ENCODE measurements at places on chromosomes 7 and 10.

GRCh38 chr10:120392671-120393079 lies 64.4 kb upstream of the PLPP4 start:
- DNase-seq = no peak

DNA sequence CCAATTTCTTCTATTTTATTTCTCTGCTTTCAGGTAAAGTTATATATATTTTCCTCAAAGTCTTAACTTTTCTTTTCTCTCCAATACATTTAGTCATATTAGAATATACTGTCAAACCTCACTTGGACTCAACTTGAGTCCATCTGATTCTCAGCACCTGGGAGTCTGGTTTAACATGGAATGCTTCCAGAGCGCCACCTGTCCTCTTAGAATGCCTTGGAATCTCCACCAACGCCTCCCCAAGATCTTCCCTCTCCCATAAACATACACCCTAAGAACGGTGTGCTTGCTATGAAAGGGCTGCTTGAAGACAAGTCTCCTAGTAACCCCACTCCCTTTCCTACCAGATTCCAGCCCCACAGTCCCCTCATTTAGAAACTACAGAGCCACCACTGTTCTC lies 229.1 kb upstream of the MKLN1 start:
- DNase-seq = no peak

GRCh38 chr7:27606270-27607209 lies 56.1 kb downstream of the HIBADH start:
- no peak for DNase-seq

- DNase-seq = no peak
These were observed 16.5 kb downstream of the ADCY1 start for GRCh38 chr7:45590679-45591057.

GRCh38 chr7:44853391-44853790 lies 5.5 kb upstream of the H2AZ2 start:
- no peak for DNase-seq

- no peak for DNase-seq
These were observed 153.6 kb downstream of the FGFR2 start for GRCh38 chr10:121444520-121445165.

DNA sequence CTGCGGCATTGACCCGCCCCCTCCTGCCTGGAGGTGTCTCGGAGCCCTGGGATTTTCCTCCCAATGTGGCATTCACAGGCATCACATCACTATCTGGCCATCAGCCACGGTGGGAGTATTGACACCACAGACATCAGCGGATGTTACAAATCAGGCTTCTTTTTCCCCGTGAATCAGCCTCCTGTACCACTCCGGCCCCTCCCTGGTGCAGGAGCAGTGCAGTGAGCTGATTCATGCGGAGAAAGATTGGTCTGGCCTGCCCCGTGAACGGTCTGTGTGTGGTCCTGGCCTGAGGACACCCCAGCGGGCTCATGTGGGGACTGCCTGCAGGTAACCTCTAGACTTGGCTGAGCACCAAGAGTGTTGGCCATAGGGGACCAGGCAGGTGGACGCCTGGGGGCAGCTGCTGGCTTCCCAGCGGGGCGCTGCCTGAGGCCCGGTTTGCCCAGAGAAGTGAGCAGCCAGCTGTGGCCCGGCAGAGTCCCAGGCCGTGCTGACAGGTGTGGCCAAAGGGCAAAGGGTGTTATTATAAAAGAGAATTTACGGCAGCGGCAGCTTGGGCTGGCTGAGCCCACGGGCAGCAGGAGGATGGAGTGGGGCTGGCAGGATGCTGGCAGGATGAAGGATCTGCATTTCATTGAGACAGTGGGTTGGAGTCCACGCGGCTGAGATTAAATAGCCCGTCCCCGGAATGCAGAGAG lies 32.1 kb upstream of the GNA12 start:
- no peak for DNase-seq

- DNase-seq = peak; percentile 51
These were observed 737 bp downstream of the CABCOCO1 start for GRCh38 chr10:61663466-61663865.

DNA sequence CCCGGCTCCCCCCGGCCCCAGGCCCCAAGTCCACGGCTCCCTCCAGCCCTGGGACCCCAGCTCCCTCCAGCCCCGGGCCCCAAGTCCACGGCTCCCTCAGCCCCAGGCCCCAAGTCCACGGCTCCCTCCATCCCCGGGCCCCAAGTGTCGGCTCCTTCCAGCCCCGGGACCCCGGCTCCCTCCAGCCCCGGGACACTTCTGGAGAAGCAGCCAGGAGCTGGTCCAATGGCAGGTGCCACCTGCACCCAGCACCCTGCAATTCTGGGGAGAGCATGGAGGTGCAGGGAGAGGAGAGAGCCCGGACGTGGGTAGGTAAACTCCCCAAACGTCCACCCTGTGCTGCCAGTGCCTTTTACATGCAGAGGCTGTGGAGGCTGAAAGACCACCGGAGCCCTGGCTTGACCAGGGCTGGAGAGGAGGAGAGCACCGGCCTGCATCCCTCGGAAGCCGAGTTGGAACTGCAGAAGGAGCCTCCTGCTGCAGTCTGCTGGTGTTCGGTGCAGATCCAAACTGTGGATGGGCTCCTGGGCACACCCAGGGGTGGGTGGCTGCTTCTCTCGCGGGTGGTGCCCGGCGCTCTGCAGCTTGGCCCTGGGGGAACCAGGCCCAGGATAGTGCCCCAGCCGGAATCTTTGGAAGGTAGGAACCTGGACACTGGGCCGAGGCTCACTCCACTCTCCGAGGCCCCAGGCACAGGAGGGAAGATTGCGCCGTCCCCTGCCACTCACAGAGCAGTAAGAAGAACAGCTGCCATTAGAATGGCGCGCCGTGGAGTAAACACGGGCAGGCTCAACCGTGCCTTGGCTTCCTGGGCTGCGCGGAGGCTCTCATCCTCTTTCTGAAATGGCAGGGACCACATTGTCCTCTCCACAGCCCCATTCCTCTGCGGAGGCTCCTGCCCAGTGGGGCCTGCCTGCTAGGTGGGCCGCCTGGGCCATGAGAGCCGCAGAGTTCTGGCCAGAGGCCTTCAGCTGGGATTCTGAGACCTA lies 14.7 kb downstream of the SHH start:
- DNase-seq = no peak

- no peak for DNase-seq
These were observed 10.9 kb upstream of the VWA2 start for GRCh38 chr10:114228156-114228555.

GRCh38 chr7:134561-135256 lies 57.7 kb upstream of the FAM20C start:
- DNase-seq = no peak

GRCh38 chr10:71302451-71302850 lies 16.6 kb upstream of the SLC29A3 start:
- DNase-seq = no peak

- DNase-seq = no peak
These were observed 181.8 kb downstream of the DNAJB6 start for GRCh38 chr7:157518514-157519175.

DNA sequence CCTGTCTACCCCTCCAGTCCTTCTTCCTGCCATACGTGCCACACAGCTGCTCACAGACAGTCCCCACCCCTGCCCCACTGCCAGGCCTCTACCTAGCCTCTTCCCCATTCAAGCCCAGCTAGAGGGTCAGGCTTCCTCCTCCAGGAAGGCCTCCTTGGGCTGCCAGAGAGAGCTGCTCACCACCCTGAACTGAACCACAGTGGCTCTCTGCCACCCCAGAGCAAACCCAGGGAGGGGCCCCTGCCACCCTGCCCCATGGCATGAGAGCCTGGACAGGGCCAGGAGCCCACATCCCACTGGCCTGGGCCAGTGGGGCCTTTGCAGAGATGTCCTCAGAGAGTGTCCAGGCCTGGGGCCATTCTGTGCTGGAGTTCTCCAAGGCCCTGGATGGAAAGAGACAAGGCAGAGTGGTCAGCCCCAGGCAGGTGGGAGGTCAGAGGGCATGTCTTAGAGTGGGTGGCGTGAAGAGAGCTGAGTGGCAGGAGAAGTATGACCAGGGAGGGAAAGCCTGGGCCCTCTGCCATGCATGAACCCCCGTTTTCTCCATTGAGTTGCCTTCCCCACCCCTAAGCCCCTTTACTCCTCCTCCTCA lies 40.4 kb downstream of the TMEM270 start:
- DNase-seq = no peak

GRCh38 chr10:75253281-75254220 lies 17.8 kb upstream of the COMTD1 start:
- no peak for DNase-seq

All from lung (tissue), 17 donors.